ENCODE measurements at places on chromosomes 3 and 15. TPM values are rescaled to one million over a fixed set of nuclear protein-coding genes. Genes with fewer than 3 reads are reported as not detected.

Gene TNFAIP8L3
- total RNA-seq = 0.18 TPM

Gene CIB2
- total RNA-seq = 1.6 TPM

Gene SMARCC1
- 98.9 TPM for total RNA-seq

GRCh38 chr15:27865323-27865922 is 233.7 kb downstream of the OCA2 start:
- no peak for DNase-seq

DNA sequence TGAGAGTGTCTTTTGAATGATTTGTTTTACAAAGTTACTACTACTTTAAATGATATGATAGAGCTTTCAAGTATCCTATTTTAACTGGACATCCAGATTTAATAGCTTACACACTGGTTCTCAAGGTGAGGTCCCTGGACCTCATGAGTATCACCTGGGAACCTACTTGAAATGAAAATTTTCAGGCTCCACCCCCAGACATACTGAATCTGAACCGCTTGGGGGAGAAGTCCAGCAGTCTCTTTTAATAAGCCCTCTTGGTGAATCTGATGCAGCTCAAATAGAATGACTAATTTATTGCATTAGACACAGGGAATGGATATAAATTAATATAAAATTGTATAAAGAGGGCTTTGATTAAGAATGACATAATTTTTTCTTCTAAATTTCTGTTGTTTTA is 29.4 kb upstream of the SLITRK3 start:
- no peak for DNase-seq

GRCh38 chr3:118402971-118403370 is 631.7 kb downstream of the IGSF11 start:
- DNase-seq = no peak

- no peak for DNase-seq
These were observed 55.6 kb upstream of the LRTM1 start for GRCh38 chr3:54983266-54984099.

Gene KIF9
- total RNA-seq = 4.0 TPM

GRCh38 chr15:45635191-45635638 is 386 bp downstream of the SQOR start:
- peak; percentile 70 for DNase-seq

GRCh38 chr3:133670525-133670995 is 8.8 kb upstream of the TOPBP1 start:
- no peak for DNase-seq

DNA sequence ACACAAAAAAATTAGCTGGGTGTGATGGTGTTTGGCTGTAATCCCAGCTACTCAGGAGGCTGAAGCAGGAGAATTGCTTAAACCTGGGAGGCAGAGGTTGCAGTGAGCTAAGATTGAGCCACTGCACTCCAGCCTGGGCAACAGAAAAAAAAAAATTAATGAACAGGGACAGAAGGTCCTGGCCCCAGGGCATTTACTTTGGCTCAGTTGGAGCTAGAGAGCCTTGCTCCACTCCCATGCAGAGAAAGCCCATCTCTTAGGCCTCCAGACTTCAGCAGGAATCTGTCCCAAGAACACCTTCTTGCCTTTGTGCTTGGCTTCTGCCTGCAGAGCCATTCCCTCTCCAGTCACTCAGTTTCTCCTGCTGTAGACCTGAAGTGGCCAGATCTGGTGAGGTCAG is 8.7 kb downstream of the KLHDC8B start:
- DNase-seq = no peak

DNA sequence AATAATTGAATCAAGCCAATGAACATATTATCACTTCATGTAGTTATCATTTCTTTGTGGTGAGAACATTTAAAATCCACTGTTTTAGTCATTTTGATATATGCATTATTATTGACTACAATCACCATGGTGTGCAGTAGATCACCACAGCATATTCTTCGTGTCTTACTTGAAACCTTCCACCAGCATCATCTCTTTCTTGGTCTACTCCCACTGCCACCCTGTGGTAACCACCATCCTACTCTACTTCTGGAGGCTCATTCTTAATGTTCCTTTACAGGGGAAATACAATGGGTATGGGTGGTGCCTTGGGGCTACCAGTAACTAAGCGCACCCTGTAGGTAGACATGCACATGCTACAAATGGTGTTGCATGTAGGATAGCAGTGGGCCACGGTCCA is 25.4 kb downstream of the PXK start:
- DNase-seq = no peak

DNA sequence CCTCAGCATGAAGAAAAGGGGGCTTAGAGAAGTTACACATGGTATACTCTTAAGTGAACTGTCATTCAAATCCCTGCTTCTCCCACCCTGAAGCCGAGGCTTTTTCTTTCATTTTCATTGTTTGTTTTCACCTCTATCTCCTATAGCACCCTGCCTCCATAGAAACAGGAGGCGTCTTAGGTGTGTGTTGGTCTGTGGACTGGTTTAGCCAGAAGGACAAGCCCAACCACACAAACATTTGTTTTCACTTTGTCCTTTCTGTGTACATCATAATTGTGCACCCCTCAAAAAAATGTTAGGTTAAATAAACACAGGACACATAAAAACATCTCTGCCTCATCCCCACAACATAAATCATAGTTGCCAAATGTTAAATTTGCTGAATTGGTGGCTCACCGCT is 73.3 kb upstream of the UBE2E2 start:
- DNase-seq = no peak

Gene PAQR5
- not detected for total RNA-seq

Gene KIF23
- 120 TPM for total RNA-seq

Gene VEPH1
- total RNA-seq = not detected

DNA sequence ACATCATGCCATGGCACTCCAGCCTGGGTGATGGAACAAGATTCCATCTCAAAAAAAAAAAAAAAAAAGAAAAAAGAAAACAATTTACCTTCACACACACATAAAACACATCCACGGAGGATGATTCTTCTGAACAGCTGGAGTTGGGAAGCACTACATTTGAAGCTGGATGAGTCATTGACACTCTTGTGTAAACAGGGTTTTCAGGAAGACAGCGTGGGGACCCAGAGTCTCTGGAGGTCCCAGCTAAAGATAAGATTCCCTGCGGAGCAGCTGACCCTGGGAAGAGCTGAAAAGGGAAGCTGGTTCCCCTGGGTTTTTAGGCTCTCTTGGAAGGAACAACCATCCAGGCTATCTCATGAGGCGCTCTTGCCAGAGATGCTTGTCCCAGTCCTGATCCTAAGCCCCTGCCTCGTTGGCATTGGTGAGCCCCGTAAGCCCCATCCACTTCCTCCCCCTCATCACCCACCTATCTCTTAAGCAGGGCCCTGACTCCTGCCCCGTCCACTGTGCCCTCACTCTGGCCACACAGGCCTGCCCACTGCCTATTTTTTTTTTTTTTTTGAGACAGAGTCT is 32.0 kb upstream of the FURIN start:
- no peak for DNase-seq

DNA sequence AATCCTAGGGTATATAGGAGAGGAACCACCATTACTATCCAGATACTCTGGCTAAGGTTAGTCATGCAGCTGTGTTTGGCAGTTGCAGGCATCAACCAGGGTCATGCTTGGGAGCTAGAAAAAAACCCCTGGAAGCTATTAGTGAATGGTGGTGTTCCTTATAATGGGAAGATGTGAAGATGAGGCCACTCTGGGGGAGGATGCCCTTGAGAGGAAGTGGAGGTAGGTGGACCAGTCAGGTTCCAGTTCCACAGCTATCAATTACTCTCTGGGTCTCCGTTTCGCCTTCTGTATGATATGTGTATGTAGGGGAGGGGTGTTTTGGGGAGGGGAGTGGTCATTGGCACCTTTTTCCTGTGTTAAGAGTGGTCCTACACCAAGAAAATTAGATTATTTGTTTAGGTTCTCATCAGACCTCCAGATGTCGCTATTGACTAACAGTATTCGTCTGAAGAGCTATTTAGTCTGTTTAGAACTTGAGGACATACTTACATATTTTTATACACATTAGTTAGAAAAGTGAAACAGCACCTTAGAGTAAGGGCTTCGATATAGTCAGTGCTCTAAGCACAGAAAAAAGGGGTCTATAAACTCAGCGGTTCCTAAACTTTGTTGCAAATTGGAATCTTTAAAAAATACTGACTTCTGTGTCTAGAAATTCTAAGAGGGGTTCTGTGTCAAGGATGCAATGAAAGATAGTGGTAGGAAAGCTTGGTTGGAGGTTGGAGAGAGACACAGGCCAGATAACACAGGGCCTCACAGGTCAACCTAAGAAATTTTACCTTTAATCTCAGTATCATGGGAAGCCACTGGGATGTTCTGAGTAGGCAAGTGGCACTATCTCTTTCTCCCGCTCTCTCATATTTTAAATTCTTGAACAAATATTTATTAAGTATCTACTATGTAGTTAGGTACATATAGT is 9.1 kb upstream of the HPS3 start:
- DNase-seq = no peak

- no peak for DNase-seq
These were observed 211.6 kb upstream of the NECTIN3 start for GRCh38 chr3:110859993-110860392.

DNA sequence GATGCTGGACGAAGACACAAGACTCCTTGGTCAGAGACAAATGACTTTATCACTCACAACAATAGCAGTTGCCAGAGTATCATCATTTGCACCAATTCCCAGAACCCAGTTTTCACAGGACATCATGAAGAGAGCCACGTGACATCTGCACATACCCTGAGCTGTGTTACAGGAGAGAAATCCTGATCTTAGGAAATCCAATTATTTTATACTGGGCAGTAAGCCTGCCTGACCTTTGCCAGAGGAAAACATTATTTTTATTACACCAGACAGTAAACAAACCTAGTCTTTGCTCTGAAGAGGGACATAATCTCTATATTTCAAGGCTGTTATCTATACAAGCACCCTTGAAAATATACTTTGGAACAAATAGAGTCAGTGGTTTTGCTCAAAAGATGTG is 77.4 kb downstream of the ZBBX start:
- DNase-seq = no peak

- DNase-seq = no peak
These were observed 40.0 kb downstream of the CTXND1 start for GRCh38 chr15:80211976-80212375.

Gene PLA2G4B
- 9.4 TPM for total RNA-seq

GRCh38 chr3:187456250-187456649 is 88.1 kb downstream of the RTP4 start:
- DNase-seq = no peak

- DNase-seq = no peak
These were observed 238.0 kb downstream of the MEX3B start for GRCh38 chr15:81807806-81808205.

Gene LYZL4
- total RNA-seq = not detected

Gene TGM4
- not detected for total RNA-seq

Gene TRAT1
- total RNA-seq = 25.9 TPM

GRCh38 chr3:164851204-164851603 is 227.1 kb downstream of the SI start:
- no peak for DNase-seq

Gene ELL3
- total RNA-seq = 4.5 TPM

Gene HTR3C
- total RNA-seq = not detected

Gene CCR3
- total RNA-seq = not detected

DNA sequence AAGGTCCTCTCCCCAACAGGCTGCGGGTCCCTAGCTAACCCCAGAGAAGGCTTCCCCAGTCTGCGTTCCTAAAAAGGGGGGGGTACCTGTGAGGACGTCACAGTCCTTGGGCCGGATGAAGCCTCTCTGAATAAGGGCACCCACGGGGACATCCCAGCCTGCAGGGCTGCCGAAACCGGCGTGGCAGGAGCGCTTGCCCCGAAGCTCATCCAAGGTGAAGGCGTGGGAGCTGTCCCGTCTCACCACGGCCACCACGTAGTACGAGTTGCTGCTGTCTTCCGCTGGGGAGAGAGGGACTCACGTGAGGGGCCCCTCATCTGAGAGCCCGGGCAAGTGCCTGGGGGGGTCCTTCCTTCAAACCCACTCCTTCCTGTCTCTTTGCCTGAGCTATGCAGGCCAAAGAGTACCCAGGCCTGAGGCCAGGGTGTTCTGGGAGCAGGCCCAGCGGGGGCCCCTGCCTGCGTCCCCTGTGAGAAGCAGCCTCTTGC is 20.0 kb downstream of the MELTF start:
- DNase-seq = no peak

DNA sequence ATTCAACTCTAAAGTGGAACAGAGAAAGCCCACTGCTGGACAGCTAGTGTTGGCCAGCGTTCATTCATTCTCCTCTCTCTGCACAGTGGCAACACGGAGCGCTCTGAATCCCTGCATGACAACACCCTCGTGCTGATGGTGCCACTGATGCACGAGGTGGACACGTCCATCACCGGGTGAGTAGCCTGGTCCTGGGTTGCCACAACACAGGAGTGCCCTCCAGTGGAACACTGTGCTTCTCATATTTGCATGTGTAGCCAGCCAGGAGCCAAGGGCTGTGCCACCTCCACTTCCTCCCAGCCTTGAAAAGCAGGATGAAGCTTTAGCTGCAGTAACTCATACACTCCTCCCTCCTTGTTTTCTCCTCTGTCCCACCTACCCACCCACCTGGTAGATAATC is 120.0 kb upstream of the CTDSPL start:
- no peak for DNase-seq

DNA sequence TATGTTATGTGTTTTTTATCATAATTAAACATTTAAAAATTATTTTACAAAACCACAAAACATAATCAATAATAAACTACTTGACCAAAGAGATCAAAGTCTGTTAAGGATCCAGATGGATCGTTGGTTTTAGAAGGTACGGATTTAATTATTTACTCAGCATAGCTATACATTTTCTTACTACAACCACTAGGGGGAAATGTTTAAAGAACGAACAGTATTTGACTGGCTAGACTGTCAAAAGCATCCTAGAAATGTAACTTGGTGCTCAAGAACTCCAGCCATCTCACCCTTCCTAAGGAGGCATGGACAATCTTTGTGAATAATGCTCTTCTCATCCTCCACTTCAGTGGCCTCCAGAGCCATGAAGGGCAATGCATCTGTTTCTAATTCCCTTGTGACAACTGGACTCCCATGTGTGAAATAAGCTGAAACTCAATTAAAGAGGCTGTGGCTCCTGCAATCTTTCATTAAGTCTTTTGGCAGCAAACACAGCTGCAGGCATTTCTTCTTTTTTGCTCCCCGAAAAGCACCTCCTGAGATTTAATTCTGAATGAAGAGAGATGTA is 94.7 kb upstream of the TUSC7 start:
- DNase-seq = no peak

Gene SLC12A1
- total RNA-seq = not detected

Gene SLC38A3
- not detected for total RNA-seq

GRCh38 chr15:25939122-25939521 is 76.0 kb upstream of the ATP10A start:
- no peak for DNase-seq

DNA sequence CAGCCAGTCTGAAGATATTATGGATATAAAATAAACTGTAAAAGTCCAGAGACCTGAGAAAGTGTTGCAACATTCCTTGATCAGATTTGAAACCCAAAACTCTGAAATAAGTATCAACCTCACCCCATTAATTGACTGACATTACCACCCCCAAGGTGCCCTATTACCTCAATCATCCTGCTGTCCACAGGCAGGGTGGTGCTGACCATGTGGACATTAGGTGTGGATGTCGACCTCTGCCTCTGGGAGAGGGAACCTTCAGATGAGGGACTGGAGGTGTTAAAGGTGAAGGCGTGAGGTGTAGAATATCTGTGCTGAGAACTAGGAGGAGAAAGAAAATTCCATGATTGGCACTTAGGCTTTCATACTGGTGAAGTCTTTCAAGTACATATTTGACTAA is 47.1 kb downstream of the MKRN2 start:
- no peak for DNase-seq

All from activated naive CD4-positive, alpha-beta T cell treated with anti-CD3 and anti-CD28 coated beads, Interleukin-2, amount 50 U/mL, for 72 hours (primary cell).